ENCODE measurements at places on chromosomes 7 and 10. TPM values are rescaled to one million over a fixed set of nuclear protein-coding genes. Genes with fewer than 3 reads are reported as not detected.

Gene FBXO24
- total RNA-seq: 0.37 TPM

Gene ANLN
- total RNA-seq: 173 TPM

Gene COBL
- total RNA-seq: under 0.01 TPM

Gene MRPS33
- total RNA-seq: 26.0 TPM

Measured in subcutaneous preadipocyte (primary cell).